ENCODE measurements at places on chromosomes 4 and X.
A peak's percentile ranks its signal among the peaks of the same experiment; 100 is the strongest.

DNA sequence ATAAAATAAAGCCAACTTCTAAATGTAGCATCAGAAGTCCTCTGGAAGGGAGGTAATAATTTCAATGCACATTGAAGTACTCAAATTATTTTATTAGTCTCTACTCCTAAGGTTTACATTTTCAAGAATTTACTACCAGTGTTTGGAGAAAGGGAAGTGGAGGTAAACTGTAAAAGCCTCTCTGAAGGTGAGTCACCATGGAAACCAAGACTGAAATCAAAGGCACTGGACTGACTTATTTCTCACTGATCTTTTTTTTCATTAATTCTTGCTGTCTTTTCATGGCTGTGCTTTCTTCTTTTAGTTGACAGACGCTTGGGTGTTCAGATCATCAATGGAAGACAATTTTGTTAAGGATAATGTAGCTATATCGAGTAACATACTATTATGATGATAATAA is 9.7 kb downstream of the SLC39A8 start:
- no peak for DNase-seq

DNA sequence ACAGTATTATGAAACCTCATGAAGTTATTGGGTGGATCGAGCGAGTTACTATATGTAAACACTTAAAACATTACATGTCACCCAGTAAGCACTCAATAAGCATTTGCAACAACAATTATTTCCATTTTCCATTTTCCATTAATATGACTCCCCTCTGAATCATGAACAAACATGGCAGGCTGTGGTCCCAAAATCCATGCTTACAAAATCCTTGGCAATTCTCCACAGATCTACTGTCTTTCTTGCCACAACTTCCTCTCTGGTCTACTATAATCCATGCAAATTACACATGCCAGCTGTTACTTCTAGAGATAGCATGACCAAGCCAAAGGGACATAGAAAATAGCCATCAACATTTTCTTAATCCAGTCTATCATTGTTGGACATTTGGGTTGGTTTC is 22.0 kb downstream of the ASB11 start:
- no peak for DNase-seq

- DNase-seq = no peak
Measured at GRCh38 chr4:15779306-15779705, 1.2 kb downstream of the CD38 start.

- no peak for DNase-seq
Measured at GRCh38 chr4:143140696-143141095, 44.0 kb upstream of the USP38 start.

DNA sequence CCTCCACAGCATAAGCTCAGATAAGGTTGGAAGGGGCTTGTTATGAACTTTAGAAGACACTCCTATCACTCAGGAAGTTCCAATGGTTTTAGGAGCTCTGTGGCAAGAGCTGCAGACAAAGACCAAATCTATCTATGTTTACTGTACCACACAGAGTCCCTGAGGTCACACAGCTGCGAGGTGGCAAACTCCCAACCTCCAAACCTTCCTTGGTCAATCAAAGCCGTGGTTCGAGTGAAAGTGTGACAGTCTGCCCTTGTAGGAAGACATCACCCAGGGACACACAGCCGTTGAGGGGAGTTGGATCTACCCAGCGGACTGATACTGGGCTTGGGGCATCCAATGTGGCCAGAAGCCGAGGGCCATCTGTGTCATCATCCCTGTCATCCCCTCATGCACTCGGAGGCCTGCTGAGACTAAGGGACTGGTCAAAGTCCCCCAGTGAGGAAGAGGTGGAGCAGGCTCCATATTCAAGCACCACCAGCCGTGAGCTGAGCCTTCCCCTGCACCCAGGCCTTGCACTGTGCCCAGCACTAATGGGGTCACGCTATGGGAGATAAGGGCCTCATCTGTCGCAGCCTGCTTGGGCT is 26.8 kb downstream of the MAN2B2 start:
- DNase-seq = no peak

DNA sequence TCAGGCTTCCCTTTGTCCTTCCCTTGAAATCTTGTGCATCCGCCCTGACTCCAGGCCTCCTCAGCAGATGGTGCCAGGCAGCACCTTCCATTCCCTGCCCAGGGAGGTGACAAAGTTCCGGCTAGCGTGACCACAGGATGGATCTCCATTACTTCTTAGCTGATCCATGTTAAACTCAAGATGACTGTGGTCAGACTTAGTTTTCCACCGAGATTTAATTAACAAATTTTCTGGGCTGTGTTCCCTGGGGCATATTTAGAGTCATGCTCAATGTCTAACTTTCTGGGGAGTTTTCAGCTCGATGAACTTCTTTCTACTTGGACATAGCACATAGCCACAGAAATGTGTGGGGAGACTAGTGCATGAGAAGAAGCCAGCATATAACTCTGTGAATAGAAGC is 215.1 kb upstream of the SFRP2 start:
- no peak for DNase-seq

DNA sequence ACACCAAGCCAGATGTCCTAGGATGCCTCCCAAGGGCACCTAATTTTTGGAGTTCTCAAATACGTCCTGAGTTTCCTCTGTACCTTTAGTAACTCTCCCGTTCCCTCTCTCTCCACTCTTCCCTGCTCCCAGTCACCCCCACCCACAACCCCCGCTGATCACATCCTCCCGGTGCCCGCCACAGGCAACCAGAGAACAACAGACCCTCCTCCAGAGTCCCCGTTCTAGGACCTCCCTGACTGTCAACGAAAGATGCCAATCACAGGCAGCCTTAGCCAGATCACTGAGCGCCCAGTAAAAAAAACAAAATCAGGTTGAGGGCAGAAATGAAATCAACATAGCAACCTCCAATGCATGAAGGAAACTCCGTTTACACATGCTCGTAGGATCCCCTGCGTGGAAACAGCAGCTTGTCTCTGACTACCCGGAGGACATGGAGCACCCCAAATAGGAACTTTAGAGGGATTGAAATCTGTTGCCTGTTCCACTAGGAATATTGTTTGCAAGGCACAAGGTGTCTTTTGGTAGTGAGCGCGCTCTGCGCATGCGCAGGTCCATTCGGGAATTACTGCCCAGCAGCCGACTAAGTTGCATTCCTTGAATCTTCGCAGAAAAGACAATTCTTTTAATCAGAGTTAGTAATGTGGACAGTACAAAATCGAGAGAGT is at the start of gene GABRB1:
Gene GABRB1 (plus strand): TSS at position 557 of the 668 bp plus-strand sequence.
- no peak for DNase-seq

DNA sequence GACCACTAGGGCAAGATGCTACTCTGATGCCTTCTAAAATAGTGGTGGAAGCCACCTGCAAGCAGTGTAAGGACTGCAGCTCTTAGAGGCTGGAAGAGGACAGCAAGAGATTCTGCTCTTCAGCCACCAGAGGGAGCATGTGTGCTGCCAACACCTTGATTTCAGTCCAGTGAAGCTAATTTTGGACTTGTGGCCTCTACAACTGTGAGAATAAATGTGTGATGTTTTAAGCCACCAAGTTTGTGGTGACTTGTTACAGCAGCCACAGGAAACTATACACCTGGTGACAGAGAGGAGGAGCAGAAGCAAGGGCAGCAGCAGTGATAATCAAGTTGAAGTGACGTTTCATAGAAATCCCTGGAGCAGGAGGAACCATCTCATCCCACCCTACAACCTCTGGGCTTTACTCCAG is 55.9 kb downstream of the FGFBP1 start:
- DNase-seq = peak; percentile 9

DNA sequence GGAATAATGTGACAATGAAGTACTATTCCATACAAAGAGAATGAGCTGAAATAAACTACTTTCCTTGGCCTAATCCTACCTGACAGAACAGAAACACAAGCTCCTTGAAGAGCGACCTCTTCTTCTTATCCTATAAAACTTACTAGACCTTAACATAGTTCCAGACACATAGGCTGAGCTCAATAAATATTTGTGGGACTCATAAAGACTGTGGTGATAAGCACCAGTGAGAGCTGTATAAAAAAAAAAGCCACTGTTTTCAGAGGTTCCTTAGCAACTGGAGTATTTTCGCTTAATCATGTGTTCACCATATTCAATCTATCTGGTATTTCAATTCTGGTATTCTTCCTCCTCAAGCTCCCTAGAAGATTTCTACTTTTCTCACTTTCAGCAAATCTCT is 1129.6 kb downstream of the STPG2 start:
- DNase-seq = no peak

- no peak for DNase-seq
Measured at GRCh38 chr4:166432842-166433241, 559.8 kb downstream of the TLL1 start.

DNA sequence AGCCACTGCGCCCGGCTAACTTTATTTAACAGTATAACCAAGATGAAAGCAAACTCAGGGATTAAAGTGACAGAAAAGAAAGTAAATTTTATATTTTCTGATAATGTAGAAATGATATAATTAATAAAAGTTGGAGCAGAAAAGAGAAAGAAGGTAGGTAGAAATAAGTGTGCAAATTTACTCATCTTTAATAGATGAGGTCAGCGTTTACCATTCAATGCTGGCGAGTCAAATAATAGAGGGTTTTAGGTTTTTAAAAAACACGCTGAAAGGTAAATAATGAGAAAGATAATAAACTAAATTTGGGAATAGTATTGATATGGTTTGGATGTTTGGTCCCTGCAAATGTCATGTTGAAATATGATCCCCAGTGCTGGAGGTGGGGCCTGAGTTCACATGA is 13.6 kb downstream of the CDKN2AIP start:
- DNase-seq = no peak

DNA sequence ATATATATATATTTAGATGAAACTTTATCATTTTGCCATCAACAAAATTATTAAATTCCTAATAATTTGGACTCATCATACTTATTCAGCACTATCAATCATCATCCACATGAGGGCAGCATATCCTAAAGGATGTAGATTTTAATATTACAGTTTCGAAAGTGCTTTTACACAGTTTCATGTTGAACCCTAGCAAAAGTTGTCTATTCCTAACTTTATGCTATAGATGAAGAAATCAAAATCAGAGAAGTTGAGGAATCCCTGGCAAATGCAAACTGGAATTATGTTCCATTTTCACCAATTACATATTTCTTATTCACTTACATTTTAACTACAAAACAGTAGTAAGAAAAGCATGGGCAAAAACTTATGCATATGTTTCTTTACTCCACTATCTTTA is 36.6 kb upstream of the UGT2A1 start:
- DNase-seq = no peak

- DNase-seq = no peak
Measured at GRCh38 chr4:17664755-17665154, 50.3 kb downstream of the MED28 start.

GRCh38 chr4:48667148-48667547 is 112.9 kb downstream of the FRYL start:
- no peak for DNase-seq

GRCh38 chr4:56048702-56049431 is 100.1 kb downstream of the CEP135 start:
- no peak for DNase-seq

GRCh38 chr4:139656614-139657486 is 8.8 kb upstream of the MGST2 start:
- DNase-seq = no peak
